ACHN (cell line): ENCODE measurements at places on chromosomes 4 and X.
A peak's percentile ranks its signal among the peaks of the same experiment; 100 is the strongest.

GRCh38 chr4:144174401-144175067 lies 34.0 kb upstream of the GYPA start:
- peak; percentile 60 for DNase-seq

GRCh38 chr4:75698963-75699228 lies 25.5 kb upstream of the USO1 start:
- no peak for DNase-seq

GRCh38 chr4:135533053-135533452 lies 1331.5 kb upstream of the PABPC4L start:
- no peak for DNase-seq

- DNase-seq = no peak
These were observed 213.6 kb downstream of the CPE start for GRCh38 chr4:165592386-165592785.

GRCh38 chrX:14291666-14292500 lies 237.5 kb upstream of the GLRA2 start:
- DNase-seq = no peak

DNA sequence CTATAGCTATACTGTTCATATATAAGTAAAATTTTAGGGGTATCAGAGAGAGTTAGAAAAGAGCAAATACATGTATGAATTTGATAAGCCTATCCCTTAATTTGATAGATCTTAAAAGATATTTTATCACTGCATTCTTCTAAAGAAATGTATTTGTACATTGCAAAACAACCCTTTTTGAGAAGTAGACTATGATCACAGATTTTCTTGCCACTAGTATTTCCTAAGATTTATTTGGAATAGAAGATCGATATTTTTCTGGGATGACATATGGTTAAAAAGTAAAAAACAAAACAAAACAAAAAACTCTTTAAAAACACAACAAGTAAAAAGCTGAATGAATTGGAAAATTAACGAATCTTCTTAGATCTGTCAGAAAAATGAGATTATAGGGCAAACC lies 27.4 kb downstream of the TET2 start:
- no peak for DNase-seq

- peak; percentile 75 for DNase-seq
These were observed 339.7 kb upstream of the PCDH7 start for GRCh38 chr4:30380404-30380998.

GRCh38 chrX:65706041-65706828 lies 38.8 kb downstream of the MSN start:
- DNase-seq = peak; percentile 73

DNA sequence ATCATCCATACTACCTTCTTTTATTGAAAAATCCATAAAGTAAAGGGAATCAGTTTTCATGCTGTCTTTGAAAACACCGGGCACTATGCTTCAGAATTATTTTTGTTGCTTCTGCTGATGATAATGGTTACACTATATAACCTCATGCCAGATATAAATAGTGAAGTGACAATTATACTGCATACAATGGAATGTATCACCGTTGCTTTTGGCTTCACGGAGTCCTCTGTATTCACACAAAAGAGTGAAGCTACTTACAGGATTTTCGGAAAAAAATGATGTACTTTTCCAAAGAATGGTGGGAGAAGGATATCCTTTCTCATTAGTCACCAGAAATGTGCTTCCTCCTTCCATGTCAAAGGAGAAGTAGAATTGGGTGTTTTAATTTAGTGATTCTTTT lies 159.1 kb upstream of the PITX2 start:
- no peak for DNase-seq

DNA sequence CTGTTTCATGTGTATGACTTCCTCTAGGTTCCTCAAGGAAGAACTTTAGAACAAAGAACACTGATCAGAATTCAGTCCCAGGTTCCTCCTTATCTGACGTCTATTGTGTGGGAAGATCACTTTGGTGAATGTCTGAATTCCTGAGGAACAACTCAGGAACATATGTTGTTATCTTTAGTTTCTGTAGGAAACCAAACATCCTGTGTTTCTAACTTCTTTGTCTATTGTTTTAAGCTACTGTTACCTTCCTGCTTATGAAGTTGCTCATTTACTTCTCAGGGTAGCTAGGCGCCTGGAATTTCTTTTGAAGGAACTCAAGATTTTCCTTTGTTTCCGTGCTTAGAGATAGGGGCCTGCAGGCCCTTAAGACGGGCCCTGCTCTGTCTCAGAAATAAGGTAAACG lies 46.2 kb downstream of the MAGEB5 start:
- DNase-seq = no peak

DNA sequence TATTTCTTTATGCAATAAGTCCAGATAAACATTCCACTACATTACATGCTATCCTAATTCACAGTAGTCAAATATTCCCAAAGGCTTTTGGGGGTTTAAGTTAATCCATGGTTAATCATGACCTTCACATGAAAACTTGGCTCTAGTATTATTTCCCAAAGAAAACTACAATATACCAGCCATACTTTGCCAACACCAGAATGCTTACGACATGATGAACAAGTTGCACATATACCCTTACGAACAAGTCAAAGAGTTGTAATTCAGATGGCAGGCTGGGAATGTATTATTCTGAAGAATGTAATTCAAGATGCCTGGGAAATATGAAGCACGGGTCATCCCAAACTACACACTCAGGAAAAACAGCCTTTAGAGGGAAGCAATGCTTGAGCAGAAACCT lies 499.6 kb downstream of the PPARGC1A start:
- DNase-seq = no peak

DNA sequence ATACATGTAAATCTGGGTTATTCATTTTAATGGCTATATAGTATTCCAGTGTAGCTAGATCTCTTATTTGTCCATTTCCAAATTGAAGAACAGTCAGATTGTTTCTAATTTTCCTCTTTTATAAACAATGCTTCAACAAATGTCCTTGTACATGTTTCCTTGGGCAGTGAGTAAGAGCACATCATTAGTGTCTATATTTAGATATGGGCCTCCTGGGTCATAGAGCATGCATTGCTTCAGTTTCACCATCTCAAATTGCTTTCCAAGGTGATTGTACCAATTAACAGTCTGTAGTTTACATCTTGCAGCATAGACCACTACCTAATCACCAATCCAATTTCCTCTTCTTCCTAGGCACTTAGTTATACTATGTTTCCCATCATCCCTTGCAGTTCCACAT lies 13.4 kb downstream of the PHKA2 start:
- DNase-seq = no peak

DNA sequence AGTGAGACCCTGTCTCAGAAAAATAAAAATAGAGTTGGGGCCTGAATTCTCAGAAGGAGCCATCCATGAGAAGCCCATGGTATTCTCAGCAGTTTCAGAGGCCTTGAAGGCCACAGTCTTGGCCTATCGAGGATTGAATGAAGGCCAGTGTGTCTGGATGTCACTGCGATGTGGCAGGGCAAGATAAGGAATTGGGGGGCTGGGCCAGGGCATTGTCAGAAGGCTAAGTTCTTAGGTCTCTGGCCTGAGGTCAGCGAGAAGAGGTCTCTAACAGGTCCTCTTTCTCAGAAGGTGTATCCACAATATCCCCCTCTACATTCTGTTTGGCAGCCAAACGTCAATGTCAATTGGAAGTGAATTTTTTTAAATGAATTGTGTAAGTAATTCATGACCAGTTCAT lies 5.7 kb downstream of the ZNF275 start:
- no peak for DNase-seq

GRCh38 chrX:20947411-20947912 lies 426.8 kb upstream of the CNKSR2 start:
- no peak for DNase-seq

DNA sequence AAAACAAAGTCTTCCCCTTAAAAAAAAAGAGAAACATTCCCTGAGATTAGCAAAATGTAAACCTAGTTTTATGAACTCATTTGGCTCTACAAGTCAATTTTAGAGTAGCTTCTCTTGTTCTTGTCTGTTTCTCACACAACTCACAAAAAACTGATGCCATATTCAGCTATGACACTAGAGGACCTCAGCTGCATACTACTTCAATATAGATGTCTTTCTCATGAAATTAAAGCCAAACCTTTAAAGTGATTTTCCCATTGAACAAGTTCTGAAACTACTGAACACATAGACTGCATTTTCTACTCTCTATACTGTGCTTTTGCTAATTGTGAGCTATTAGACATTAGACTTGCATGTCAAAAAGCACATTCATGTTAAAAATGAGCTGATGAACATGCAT lies 49.8 kb downstream of the TBCK start:
- DNase-seq = peak; percentile 68

DNA sequence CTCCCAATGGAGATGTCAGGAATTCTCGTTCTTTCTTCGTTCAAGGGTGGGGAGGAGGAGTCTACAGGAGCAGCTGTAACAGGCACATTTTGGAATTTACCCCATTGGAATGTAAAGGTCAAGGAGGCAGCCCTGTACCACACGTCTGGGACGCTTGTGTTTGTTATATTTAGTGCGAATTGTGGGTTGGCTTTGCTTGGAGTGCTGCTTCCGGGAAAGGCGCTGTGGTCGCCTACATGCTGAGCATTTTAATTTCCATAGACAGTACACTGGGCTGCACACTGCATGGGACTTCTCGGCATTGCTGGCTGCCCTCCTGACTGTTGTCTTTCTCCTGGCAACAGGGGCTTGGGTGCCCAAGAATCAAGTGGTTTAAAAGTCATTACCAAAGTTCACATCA lies 12.8 kb downstream of the GYG2 start:
- no peak for DNase-seq

GRCh38 chrX:2547736-2548135 lies 47.0 kb upstream of the DHRSX start:
- DNase-seq = no peak

DNA sequence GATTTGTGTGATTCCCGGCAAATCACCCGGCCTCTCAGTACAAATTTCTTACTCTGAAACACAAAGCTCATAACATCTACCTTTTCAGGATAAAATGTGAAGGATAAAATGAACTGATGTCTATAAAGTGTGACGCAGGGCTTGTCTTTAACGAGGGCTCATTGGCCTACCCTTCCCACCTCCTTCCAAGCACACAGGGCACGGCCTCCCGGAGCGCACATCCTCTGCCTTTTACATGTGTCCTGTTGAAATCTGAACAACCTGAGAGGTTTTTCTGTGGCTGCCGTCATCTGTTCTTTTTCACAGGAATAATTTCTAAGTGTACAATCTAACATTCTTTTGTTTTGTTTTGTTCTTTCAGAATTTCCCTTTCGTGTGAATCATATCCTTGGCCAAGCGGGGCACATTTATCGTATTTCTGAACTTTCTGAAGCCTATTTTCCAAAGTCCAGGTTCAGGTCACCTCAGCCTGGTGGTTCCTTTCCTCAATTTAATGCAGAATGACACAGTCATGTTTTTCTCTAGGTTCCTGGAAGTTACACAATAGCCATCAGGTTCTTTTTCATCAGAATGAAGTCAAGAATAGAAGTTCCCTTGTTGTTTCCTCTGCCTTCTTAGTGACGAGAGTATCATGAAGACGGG lies 53.1 kb upstream of the SPRY1 start:
- DNase-seq = no peak

DNA sequence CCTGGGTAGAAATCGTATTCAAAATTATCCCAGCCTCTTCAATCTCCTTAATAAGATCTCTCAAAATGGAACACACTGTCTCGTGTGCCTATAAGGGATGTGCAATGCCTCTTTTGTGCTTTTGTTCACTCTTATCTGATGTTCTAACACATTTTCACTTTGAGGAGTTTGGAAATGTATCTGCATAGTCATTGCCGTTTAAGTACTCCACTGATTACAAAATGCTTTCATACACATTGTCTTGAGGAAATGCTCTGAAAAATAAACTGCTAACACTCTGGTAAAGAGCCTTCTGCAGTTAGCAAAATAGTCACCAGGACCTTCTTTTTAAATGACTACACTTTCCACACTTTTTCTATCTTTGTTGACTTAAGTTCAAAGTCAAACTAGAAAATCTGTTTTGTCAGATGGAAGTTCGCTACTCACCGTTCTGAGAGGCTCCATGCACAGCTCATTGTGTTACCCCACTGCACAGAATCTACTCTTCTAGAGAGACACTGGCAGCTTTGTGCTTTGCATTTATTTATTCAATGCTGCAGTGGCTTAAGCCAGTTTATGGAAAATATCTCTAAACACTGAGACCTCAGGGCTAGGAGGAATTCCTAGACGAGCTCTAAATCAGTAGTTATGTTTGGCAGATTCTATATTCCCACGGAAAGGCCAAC lies 159.0 kb downstream of the CHIC2 start:
- DNase-seq = no peak

DNA sequence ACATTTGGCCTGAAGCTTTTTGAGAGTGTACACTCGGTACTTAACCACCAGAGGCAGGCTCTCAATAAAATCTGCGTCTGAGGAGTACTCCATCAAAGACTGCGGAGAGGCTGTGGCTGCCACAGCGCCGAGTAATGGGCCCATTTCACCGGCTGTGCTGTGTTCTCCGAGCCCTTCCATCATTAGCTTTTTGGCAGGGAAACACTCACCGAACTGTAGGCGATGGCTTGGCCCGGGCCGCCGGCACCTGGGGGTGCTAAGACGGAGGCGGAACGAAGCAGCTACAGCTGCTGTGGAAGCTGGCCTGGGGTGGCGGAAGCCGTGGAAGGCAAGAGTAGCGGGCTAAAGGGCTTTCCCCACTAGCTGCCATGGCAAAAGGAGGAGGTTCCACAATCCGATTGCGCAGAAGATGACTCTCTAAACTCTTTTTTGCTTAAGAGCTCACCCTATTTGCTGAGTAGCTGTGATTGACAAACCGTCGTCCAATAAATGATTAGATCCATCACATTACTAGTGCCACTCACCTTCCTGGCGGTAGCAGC lies 48.5 kb upstream of the PABPC1L2A start:
- no peak for DNase-seq

GRCh38 chr4:116150152-116150551 lies 935.2 kb downstream of the TRAM1L1 start:
- DNase-seq = no peak
